Left lobe of liver (tissue), 2 donors: ENCODE measurements at places on chromosomes 7 and 10. TPM values are rescaled to one million over a fixed set of nuclear protein-coding genes. Genes with fewer than 3 reads are reported as not detected.

- peak; percentile 64 for DNase-seq
Measured at GRCh38 chr10:61897671-61898434, 3.6 kb upstream of the ARID5B start.

GRCh38 chr10:5896208-5897052 lies 6.4 kb downstream of the FBH1 start:
- DNase-seq, result no peak

DNA sequence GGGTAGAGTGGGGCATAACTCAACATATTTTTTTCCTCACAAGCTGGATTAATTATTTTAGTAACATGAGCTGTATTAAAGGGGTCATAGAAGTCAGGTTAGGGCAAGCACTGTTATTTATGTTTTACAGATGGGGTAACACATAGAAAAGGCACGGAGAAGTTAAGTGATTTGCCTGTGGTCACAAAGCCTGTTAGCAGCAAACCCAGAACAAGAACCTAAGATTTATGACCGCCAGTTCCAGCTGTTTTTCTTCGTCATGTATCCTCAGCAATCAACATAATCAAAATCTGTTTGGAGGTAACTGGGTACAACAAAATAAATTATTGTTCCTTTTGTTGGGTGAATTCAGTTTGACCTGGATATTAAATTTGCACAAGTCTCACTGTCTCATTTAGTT lies 57.2 kb upstream of the BET1 start:
- DNase-seq, result no peak

- no peak for DNase-seq
Measured at GRCh38 chr10:31698181-31698830, 230.3 kb downstream of the ARHGAP12 start.

- DNase-seq, result no peak
Measured at GRCh38 chr10:58319599-58319998, 15.2 kb upstream of the UBE2D1 start.

- DNase-seq, result no peak
Measured at GRCh38 chr10:43260911-43261577, 5.8 kb downstream of the RASGEF1A start.

DNA sequence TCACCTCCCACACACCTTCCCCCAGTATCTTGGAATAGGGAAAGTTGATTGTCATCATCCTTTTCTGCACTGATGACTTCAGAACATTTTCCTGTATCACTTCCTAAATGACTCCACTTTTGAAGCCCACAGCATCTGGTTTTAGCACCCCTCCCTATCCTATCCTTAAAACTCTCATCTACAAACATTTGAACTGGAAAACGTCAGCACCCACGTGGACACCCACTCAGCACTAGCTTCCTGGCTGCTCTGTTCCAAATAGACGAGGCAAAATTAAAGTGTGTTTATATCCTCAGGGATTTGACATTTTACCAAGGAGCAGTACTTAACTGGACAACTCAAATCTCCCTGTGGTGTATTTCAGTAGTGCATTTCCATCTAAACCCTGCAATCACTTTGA lies 73.9 kb downstream of the REEP3 start:
- DNase-seq, result no peak

DNA sequence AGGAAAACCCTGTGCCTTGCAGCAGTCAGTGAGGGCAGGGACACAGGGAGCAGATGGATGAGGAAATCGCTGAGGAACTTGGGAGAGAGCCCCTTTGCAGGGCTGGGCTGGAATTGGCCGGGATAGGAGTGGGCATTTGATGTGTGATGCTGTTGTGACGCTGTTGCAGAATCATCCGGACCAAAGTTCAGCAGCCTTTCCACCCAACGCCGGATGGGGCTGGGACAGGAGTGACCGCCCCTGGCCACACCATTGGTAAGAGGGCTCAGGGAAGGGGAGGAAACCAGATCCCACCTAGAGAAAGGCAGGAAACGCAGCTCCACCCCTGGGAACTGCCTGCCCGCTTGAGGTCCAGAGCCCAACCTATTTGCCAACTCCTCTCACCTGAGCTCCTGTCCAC lies 33.9 kb downstream of the PAX2 start:
- DNase-seq, result no peak

GRCh38 chr7:2701832-2702593 lies 14.0 kb downstream of the AMZ1 start:
- peak; percentile 96 for DNase-seq

DNA sequence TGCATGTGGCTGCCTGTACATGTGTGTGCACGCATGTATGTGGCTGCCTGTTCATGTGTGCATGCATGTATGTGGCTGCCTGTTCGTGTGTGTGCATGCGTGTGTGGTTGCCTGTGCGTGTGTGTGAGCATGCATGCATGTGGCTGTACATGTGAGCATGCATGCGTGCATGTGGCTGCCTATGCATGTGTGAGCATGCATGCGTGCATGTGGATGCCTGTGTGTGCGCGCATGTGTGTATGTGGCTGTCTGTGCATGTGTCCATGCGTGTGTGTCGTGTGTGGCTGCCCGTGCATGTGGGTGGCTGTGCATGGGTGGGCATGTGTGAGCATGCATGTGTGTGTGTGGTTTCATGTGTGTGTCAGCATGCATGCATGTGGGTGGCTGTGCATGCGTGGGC lies 218.3 kb downstream of the ELFN1 start:
- no peak for DNase-seq

DNA sequence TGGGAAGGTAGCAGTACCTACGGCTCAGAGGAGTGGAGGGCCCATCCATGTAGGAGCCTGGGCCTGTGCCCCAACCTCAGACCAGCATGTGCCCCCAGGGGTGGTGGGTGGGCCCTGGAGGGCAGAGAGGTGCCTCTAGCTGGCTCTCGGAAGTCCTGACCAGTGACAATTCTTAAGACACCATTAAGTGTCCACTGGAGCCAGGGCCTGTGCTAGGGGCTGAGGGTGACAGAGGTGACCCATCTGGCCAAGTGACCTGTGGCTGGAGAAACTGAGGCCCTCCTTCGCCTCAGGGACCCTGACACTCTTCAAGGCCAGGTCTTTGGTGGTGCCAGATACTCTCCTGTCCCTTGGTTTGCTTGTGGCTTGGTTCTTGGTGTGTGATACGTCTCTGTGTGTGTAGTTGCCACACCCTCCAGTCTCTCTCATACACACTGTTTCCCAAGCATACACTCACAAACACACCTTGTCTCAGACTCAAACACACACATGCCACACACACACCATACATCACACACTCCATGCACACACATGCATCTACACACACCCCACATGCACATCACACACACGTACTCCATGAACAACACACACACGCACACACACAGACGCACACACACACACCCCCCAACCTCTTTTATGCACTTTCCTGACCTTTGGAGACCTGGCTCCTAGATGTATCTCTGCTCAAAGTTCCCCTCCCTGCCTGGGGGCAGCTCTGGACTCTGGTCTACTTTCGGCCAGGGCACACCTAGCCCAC lies 897 bp upstream of the RAMP3 start:
- no peak for DNase-seq

- no peak for DNase-seq
Measured at GRCh38 chr10:317271-317769, 182.1 kb downstream of the ZMYND11 start.

- no peak for DNase-seq
Measured at GRCh38 chr10:74913377-74913979, 87.1 kb downstream of the KAT6B start.

- DNase-seq, result no peak
Measured at GRCh38 chr10:115073796-115074195, 19.4 kb upstream of the ATRNL1 start.

DNA sequence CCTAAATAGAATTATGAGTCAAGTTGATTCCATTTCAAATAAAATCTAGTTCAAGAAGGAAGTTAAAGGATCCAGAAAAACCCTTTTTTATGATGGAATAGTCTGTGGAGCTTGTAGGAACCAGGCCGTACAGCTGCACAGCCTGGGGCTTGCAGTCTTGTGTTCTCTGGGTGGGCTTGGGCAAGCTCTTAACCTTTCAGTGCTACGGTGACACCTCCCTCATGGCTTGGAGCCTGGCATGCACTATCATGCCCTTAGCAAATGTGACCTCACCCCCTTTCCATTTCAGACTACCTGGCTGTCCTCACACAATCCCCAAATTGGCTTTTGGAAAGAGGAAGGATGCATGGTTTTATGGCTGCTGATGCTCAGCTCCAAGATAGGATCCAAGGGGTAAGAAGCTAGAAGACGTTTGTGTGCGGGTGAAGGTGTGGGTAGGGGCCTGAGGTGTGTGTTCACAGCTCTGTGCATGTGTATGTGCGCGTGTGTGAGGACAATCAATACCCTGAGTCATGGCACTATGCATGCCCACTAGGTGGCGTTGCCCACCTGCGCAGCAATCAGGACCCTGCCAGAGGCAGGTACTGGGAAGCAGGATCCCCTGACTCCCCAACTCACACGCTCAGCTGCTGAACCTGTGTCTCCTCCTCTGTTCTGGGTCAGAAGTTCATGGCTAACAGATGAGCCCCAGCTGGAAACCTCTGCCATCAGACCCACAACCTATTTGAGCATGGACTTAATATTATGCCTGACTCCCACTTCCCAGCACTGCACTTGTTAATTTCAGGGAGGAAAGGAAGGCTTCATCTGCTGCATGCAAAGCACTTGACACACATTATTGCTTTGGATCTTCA lies 113.4 kb downstream of the PTPN20 start:
- DNase-seq, result peak; percentile 69

- DNase-seq, result no peak
Measured at GRCh38 chr7:142711746-142712616, 37.3 kb upstream of the PRSS1 start.

DNA sequence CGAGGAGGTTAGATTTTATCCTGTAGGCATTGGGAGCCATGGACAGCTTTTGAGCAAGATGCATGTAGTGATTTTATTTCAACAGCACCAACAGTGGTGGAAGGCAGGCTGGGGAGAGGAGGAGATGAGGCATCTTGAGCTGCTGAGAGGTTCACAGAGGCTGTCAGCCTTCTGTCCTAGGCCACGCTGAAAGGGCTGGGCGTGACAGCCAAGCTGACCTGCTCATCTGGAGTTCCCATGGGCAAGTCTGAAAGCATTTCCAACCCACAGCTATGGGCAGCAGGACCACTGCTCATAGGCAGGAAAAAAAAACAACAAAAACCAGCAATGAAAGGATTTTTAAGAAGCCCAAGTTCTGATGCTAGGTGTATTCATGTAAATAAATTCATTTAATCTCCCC lies 7.7 kb downstream of the NEURL1 start:
- DNase-seq, result no peak

- DNase-seq, result no peak
Measured at GRCh38 chr7:2528481-2529095, 9.0 kb downstream of the LFNG start.

DNA sequence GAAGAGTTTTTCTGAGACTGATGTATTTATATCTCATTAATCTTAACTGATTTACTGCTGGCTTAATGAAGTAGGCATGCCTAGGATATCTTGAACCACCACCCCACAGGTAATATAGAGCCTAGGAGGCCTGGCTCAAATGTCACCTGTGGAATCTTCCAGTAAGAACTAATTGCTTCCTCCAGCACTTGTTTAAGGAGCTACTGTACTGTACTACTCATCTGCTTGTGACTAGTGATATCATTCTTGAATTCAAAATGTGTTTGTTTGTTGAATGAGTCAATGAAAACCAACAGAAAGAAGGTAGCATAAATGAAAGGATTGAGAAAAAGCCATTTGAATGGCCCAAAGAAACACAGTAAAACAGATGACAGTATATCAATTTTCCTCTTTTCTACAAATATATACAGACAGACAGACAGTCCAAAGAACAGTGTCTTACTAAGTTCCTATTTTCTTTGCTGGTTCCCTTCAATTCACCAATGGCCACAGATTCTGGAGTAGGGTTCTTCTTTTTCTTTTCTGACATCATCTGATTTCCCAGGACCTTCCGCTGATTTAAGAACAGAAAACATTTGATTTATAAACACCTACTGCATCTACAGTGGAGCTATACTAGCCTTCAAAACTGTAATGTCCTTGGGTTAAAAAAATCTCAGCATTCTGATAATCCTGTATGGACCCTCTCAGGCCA lies 43.7 kb upstream of the SLIT1 start:
- DNase-seq, result no peak

- DNase-seq, result no peak
Measured at GRCh38 chr7:102431617-102432298, 1.6 kb upstream of the ORAI2 start.

DNA sequence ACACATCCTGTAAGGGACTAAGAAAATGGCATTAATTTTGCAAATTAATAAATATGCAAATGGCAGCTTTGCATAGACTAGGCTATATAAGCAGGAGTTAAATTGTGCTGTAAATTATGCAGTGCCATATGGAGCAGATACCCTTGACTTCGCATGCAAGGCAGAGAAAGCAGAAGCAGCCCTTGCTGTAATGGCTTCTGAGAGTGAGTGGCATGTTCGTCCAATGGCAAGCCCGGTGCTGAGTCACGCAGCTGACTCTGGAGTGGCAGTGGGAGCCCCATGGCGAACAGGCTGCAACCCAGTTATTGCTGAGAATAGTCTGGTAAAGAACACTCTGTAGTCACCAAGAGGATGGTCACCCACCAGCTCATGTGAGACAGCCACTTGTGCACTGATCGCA lies 1186.5 kb downstream of the TYW1 start:
- no peak for DNase-seq

DNA sequence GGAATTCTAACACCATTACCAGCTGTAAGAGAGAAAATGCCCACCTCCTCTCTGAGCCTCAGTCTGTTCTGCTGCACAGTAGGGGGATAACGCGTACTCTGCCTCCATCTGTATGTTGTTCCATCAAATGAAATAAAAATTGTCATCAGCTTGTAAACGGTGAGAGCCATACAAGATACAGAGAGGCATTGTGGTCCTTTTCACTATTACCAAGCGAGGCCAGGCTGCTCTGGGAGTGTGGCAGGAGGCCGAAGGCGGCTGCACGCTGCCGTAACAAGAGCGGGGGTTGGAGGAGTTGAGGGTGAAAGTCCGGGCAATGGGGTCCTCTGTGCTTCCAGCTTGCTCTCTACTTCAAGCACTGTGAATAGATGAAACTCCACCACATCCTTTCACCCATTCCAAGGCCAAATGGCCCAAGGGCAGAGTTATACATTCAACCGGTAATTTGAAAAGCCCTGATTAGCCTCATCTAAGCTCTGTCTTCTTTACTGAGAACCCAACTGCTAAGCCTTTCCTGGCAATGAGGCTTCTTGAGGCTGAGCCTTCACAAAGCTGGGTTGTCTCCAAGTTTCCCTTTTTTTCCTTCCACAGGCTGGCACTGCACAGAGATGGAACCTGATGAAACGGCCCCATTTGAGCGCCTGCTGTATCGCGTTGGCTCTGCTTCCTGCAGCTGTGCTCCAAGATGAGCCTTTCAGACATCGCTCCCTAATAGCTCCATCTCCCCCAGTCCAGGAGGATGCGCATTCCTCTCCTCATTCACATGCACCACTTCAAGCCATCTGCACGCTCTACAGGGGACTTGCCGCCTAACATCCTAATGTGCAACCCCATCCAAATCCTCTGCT lies 47.2 kb downstream of the PYROXD2 start:
- DNase-seq, result no peak

DNA sequence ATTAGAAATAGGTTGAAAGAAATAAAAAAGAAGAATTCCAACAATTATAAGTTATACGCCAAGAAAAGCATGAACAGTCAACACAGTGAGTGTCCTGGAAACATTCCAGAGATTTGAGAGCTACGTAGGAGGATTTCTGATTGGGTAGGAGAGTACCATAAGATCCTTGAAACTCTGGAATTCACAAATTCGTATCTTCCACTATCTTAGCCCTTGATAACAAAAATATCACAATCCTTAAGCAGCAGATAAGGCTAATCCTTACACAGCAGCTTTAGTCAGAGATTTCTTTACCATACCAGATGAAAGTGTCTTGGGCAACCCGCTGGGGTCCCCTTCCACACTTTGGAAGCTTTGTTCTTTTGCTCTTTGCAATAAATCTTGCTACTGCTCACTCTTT lies 8.2 kb downstream of the TPK1 start:
- DNase-seq, result no peak

Gene NT5C2
- 21.3 TPM for total RNA-seq

Gene MMRN2
- total RNA-seq, result 9.6 TPM

Gene CPA1
- 16.8 TPM for total RNA-seq
